ENCODE measurements at places on chromosomes 7 and 10.

GRCh38 chr10:100109670-100110069, 28.0 kb upstream of the CPN1 start:
- no peak for DNase-seq

GRCh38 chr10:14491811-14492210, 161.1 kb upstream of the FRMD4A start:
- no peak for DNase-seq

DNA sequence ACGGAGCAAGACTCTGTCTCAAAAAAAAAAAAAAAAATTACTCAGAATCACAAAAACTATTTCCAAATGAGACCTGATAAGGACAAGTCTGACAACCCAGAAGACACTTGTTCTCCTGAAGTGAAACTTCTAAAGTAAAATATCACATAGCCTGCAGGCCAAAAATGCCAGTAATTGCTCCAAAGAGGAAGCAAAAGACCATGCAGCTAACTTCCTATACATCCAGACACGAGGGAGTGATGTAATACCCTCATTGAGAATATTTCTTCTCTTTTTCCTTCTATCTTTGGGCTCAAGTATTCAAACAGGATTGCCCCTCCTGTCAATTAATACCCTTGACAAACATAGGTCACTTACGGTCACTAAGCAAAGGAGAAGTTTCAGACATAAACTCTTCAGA, 31.2 kb downstream of the ARMH3 start:
- DNase-seq: no peak

- no peak for DNase-seq
Measured at GRCh38 chr7:48207155-48207675, 36.0 kb downstream of the ABCA13 start.

- DNase-seq: no peak
Measured at GRCh38 chr10:95864906-95865813, 42.6 kb upstream of the CC2D2B start.

DNA sequence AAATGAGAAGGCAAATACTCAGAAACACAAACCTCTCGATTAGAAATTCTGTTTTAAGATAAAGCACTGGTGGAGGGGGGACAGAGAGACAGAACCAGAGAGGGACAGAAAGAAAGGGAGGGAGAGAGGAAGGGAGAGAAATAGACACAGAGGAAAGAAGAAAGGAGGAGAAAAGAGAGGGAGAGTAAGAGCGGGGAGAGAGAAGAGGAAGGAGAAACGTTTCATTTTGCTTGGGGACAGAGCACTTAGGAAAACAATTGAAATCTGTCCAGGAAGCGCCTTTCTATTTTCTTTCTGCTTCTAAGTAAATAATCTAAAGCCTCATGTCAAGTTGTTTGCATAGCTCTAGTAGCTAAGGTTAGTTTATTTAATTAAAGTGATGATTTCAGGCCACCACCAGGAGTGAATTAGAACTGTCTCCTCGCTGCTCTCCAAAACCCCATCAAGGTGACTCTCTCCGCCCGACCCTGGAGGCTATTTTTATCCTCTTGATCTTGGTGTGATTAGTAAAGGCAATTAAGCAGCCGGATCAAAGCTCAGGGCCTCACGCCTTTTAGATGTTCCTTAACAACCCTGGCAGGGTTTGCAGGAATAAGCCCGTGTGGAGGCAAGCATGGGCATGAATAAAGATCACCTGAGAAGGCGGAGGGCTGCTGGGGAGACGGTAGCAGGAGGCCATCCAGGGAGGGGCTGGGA, 73.4 kb upstream of the INSIG1 start:
- no peak for DNase-seq

DNA sequence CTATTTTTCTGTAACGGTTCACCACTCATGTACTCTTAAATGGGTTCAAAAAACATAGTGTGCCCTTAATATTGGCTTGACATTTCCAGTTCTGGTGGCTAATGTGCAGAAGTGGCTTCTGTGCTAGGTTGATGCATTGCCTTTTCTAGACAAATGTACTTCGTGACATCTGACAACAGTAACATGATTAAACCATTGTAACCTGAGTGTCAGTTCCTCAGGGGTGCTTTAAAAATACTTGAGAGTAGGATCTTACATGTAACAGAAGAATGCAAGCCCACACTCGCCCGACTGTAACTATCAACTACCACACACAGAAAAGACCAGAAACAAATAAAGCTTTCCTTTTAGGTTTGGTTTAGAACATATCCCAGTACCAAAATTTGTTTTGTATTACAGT, 393.4 kb upstream of the NFE2L3 start:
- DNase-seq: no peak

DNA sequence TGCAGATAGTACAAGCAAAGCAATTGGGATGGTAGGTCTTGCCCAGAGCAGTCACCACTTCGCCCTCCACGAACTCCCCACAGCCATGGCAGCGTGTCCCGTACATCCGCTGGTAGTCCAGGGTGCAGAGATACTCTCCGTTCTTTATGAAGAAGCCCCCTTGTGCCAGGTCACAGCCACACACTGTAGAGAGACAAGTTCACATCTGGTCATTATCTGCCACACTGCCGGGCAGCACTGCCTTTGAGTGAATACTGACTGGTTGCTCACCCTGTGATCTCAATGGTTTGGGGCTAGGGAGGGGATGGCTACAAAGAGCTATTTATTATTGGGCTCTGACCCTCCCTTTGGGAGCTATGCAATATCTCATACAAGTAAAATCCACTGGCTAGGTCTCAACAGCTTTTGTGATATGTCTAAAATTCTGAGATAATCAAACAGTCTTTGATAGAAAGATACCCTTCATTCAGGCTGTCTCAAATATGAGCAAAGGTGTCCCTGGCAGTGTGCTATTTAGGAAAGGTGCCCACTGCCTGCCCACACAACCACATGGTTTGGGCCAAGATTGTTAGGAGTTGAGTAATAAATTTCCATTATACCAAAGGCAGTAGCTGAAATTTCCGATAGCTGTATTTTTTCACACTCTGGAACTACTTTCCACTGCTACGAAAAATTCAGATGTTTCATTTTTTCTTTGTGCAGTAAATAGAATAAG, 82.5 kb downstream of the ABLIM1 start:
- DNase-seq: no peak

DNA sequence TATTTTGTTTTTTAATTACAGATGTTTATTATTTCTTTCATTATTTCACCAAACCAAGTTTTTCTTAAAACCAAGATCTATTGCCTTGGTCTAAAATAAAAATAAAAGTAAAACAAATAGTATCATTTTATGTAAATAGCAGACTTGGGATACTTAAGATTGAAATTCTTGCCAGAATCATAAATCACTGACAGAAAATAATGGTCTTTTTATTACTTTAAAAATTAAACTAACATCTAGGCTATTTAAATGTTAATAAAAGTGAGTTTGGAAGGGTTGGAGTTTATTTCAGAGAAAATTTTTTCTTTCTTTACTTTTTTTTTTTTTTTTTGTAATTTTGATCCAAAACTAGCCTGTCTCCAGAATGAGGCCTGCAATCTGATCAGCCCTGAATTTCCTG, 568.0 kb upstream of the IGFBP3 start:
- no peak for DNase-seq

All from activated T-helper 1 cell treated with anti-CD3 and anti-CD28 coated beads, Interleukin-2, amount 50 U/mL, for 16 hours (primary cell).